ENCODE measurements at places on chromosomes 1 and 21. TPM values are rescaled to one million over a fixed set of nuclear protein-coding genes. Genes with fewer than 3 reads are reported as not detected.

DNA sequence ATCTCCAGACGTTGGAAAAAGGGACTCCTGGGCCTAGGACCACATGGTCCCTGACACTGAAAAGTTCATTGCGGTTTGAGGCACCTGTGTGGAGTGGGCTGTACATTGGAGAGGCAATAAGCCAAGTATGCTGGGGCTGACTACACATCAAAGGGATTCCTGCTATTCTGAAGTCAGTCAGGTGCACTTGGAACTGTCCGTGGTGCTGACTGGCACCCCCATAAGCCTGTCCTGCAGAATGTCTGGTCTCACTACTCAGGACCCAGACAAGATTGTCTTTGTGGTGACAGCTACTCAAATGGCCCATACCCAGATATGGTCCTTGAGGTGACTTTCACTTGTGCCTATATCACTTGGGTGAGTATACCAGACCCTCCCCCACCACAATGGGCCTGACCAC lies 150.6 kb downstream of the RWDD3 start:
- DNase-seq, result no peak

DNA sequence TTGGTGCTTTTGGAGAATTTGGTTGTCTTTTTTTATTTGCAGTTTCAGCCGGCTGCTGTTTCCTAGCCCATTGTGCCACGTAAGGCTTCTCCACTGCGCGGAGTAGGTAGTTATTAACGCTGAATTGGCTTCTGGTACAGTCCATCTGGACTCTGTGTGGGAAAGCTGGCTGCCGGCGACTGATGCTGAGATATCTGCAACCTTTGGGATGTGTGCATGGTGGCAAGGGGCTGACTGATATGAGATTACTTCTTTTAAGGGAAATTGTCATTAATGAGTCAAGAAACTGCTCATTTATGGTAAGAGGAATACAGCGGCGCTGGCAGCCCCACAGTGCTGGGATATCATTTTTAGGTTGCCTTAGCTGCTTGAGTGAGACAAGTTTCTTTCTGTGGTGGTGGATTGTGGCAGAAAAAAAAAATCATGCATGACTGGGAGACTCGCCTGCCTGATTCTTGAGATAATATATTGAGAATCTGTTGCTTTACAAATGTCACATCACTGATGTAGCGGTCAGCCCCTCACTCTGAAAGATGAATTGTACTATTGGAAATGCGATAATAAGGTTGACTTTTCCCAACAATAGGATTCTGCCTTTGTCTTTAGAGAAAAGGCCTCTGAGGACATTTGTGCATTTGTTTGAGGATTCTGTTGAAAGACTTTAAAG lies 2.5 kb upstream of the ELAVL4 start:
- DNase-seq, result no peak

DNA sequence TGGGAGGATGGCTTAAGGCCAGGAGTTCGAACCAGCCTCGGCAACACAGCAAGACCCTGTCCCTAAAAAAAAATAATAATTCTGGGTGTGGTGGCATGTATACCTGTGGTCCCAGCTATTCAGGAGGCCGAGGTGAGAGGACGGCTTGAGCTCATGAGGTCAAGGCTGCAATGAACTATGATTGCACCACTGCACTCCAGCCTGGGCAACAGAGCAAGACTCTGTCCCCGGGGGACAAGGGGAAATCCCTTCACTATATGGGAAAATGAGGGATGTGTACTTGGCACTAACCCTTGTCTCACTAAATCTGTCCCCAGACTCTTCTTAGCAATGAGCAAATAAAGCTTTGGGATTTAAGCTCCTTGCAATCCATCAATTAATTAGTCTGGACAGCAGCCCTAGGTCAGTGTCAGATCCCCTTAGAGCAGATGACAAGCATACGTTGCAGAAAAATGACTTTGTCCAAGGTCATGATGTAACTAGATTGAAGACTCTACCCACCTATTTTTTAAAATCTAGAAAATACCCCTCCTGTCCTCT lies 9.4 kb downstream of the KDM5B start:
- DNase-seq, result no peak

DNA sequence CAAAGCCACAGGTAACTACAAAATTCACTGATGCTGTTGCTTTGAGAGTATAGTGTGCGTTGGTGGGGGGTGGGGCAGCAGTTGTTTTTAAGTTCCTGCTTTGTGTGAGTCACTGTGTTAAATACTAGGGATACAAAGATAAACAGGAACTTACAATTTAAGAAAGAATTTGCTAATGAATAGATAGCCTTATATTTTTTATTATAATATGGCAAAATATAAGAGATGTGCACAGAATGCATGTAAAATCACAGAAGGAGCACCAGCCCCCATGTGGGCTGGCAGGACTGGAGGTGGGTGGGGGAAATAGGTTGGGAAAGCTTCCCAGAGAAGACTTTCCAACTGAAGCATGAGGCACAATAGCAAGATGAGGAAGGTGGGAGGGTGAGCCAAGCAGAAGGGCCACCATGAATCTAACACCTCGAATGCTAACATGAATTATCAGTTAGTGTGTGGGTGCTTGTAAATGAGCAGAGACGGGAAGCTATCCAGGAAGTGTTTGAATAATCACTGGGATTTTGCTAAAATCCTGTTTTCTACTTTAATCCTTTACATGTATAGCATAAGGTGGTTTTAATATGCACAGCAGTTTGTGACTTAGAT lies 57.0 kb upstream of the RAVER2 start:
- DNase-seq, result peak; percentile 37

GRCh38 chr1:101451888-101452287 lies 215.1 kb downstream of the S1PR1 start:
- no peak for DNase-seq

- no peak for DNase-seq
These were observed 38.3 kb downstream of the PHC2 start for GRCh38 chr1:33392639-33393038.

The PAQR6 gene
- total RNA-seq, result 0.44 TPM

- DNase-seq, result no peak
These were observed 33.2 kb upstream of the PKN2 start for GRCh38 chr1:88650676-88651418.

GRCh38 chr21:24899138-24899537 lies 708.1 kb downstream of the MRPL39 start:
- no peak for DNase-seq

The SPRR2B gene
- total RNA-seq, result not detected

GRCh38 chr1:15337656-15338402 lies 71.9 kb upstream of the EFHD2 start:
- peak; percentile 87 for DNase-seq

DNA sequence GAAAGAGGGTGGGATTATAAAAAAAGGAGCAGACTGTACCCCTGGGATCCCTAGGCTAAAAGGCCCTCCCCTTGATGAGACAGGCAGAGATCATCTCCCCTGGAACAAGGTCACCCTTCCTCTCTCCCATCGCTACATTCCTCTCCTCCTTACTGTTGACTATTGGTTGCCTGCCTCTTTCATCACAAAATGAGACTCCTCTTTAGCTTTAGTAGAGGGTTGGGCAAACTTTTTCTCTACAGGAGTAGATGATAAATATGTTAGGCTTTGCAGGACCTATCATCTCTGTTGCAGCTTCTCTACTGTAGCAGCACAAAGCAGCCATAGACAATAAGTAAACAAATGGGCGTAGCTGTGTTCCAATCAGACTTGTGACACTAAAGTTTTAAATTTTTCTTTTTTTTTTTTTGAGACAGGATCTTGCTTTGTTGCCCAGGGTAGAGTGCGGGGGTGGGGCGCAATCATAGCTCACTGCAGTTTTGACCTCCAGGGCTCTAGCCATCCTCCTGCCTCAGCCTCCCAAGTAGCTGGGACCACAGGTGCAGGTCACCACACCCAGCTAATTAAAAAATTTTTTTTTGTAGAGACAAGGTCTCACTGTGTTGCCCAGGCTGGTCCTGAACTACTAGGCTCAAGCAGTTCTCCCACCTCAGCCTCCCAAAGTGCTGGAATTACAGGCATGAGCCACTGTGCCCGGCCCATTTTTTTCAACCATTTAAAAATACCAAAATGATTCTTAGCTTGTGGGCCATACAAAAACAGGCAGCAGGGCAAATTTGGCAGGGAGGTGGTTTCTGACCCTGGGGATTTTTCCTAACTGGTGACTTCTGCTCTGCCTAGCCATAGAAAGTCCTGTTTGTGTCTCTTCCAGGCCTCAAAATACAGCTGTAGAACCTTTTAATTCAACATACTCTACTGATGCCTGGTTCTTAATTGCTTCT lies 15.1 kb downstream of the MCL1 start:
- no peak for DNase-seq

DNA sequence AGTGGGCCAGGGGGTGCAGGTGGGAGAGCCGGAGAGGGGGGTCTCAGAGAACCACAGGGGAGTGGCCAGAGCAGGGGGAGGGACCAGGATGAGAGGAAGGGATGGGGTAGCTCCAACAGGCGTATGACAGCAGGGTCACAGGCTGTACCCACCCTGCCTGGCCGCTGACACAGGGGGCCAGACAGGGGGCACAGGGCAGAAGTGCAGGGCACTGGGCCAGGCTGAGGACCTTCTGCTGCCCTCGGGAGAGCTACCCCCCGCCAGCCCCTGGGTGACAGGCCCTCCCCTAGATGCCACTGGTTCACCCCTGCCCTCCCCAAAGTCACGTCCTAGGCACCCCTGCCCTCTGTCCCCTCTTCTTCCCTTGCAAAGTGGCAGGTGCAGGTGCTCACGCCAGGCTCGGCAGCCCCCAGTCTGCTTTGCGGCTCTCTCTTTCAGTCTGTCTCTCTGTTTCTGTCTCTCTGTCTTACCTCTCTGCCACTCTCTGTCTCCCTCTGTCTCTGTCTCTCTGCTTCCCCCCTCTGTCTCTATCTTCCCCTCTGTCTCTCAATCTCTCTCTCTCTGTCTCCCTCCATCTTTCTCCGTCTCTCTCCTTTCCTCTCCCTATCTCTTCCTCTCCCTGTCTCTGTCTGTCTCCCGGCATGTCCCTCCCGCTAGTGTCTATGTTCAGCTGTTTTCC lies 48.5 kb downstream of the WNT9A start:
- DNase-seq, result no peak

- DNase-seq, result no peak
These were observed 18.5 kb downstream of the TP73 start for GRCh38 chr1:3670823-3671265.

- DNase-seq, result no peak
These were observed 11.2 kb upstream of the HYI start for GRCh38 chr1:43464681-43465504.

The RGSL1 gene
- not detected for total RNA-seq

GRCh38 chr1:226800763-226801380 lies 61.8 kb upstream of the ITPKB start:
- no peak for DNase-seq

The ATP5PB gene
- 280 TPM for total RNA-seq

The ADCY10 gene
- not detected for total RNA-seq

GRCh38 chr1:62381831-62382657 lies 54.8 kb upstream of the USP1 start:
- no peak for DNase-seq

DNA sequence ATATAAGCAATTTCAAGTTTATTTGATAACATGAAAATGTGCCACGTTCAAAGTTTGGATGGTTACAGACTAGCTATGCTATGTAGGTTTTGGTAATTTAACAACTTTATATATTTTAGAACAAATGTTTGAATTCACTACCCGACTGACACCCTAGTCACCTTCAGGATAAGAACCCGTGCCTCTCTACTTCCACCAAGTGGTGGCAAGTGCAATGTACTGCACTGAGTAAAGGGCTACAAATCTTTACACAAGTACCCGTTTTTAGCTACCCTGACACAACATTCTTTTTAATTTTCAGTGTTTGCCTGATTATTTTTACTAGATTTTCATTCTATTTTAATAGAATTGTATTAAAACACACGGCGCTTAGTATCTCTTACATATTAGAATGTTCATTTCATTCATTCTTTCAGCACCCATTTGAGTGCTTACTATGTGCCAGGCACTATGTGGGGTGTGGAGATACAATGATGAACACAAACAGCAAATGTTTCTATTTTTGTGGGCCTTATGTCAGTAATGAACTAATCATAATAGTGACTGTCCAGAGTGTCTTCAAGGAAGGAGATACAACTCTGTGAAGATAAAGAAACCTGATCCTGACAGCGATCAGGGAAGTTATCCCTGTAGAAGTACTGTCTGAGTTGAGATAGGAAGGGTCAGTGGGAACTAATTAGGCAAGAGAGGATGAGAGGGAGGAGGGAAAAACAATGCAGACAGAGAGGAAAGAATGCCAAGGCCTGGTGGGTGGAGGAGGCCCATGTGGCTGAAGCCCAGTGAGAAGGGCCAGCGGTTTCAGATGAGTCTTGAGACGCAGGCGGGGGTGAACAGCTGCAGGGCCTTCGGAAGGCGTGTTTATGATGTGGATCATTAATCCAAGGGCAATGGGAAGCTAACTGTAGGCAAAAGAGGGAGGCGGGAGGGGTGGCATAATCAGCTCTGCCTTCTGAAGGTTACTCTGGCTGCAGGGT lies 3.8 kb downstream of the LCA5L start:
- peak; percentile 63 for DNase-seq

DNA sequence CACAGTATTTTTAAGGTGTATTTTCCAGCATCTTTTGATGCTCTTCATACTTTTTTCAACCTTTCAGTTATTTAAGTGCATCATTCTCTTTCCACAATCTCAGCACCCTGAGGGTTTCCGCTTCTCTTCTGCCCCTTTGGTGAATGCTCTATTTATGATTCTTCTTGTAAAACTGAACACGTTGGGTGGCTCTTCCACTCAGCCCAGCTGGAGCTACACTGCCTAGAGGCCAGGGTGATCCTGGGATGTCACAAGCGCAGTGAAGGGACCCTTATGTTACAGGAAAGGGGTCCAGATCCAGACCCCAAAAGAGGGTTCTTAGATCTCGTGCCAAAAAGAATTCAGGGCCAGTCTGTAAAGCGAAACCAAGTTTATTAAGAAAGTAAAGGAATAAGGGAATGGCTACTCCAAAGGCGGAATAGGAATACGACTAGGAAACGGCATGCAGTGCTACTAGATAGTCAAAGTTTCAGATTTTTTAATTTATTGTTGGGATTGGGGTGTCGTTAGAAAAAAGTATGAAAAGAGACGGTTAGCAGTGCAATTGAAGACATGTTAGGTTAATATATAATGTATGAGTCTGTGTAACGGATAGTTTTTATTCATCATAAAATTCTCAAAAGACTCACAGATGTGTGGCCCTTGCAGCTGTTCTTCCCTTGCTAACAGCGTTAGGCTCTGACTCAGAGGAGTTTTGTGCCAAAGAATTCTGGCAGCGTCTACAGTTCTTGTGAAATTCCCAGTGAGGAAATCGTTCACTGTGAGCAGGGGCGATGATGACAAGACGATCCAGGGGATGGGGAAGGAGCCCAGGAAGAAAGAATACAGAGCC lies 14.4 kb upstream of the ERVH48-1 start:
- peak; percentile 93 for DNase-seq
